Stimulated activated CD8-positive, alpha-beta memory T cell treated with anti-CD3 and anti-CD28 coated beads, Interleukin-7, amount 100 ng/mL, for 48 hours (primary cell): ENCODE measurements at places on chromosomes 5 and 9.

- DNase-seq = no peak
Measured at GRCh38 chr5:108822211-108822947, 74.7 kb downstream of the FER start.

DNA sequence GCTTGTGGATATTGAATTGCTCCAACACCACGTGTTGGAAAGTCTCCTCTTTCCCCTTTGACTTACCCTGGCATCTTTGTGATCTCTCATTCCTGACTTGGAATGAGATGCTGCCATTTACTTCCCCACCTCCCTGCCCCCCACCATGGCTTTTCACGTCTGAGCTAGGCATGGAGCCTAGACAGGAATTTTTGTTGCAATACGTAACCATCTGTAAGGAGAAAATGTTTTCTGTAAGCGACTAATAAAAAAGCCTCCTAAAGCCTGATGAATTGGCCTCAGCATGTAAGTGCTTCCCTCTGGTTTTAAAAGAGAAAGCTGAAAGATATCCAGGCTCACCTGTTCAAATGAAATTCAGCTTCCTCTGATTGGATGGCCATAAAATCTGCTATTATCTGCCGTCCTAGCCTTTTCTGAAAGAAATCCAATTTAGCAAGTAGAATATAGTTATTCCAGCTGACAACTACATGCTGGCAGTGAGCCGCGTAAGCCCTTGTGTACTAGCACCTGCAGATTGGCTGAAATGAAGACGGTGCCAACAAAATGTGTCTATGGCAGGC is 200.1 kb downstream of the NSG2 start:
- no peak for DNase-seq

GRCh38 chr5:150255659-150256409 is 33.7 kb downstream of the CAMK2A start:
- DNase-seq = no peak

GRCh38 chr5:132867046-132867451 is 607 bp downstream of the UQCRQ start:
- no peak for DNase-seq

GRCh38 chr5:132635873-132636272 is 22.1 kb upstream of the IL13 start:
- no peak for DNase-seq

DNA sequence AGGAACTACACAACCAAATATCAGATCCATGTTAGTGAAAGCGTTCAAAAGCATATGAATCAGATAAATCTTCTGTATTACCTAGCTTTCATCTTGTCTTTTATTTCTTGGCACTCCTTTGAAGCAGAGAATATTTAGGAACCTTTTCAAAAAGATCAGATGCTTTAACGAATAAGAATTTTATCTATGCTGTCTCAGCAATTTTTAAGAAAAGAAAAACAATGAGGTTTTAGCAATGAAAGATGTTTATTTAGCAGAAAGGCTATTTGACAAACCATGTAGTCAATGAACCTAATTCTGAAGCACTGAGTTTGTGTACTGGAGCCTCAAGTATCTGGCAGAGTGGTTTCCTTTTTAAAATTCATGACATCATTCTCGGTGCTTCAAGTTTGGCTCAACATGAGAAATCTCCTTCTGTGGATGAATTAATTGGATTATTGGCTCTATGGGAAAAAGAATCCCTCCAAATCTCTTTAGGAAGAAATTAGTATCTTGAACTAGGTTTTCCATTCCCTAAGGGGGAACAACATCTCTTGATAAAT is 534.7 kb downstream of the CAAP1 start:
- DNase-seq = no peak

DNA sequence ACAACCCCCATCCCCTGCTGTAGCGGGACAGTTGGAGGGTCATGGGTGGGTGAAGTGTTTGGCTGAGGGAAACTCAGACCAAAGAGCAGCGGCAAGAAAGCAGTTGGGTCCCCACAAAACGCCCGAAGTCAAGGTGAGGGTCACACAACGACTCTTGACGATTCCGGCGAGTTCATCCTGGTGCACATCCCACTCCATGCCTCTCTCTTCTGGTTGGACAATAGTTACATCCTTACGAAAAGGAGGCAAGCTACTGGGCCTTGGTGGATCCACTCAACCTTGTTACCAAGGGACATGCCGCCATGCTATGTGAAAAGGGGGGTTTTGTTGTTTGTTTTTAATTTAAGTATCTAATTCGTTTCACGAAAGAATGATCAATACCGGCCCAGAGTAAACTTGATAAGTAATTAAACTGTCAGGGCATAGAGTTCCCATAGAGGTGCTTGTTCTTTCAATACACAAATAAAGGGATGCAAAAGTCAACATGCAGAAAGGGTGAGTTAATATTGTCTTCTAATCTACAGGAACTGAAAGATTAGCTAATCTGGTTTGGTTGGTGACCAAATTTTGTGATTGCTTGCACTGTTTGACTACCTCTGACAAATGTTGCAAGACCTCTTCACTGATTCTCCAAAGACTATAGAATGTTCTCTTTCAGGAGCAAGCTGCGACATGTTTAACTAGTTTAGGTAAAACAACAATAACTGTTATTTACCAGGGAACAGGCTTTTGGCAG is 732 bp upstream of the SMIM15 start:
- DNase-seq = no peak

GRCh38 chr9:100670719-100671118 is 92.8 kb downstream of the CAVIN4 start:
- no peak for DNase-seq

DNA sequence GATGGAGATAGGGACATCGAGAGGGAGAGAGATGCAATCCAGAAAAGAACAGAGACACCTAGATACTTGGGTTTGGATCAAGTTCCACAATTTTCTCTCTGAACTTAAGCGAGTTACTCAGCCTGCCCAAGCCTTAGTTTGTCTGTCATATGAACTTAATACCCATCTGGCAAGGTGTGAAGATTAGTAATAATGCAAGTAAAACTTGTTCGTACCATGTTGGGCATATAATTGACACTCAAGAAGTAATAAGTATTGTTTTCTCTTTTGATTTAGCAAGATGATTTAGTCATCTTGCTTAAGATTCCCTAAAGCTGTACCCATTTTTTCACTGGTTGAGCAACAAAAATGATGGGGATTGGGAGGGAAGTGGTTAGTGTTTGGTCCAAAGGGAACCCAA is 7.5 kb downstream of the RABGAP1 start:
- no peak for DNase-seq

DNA sequence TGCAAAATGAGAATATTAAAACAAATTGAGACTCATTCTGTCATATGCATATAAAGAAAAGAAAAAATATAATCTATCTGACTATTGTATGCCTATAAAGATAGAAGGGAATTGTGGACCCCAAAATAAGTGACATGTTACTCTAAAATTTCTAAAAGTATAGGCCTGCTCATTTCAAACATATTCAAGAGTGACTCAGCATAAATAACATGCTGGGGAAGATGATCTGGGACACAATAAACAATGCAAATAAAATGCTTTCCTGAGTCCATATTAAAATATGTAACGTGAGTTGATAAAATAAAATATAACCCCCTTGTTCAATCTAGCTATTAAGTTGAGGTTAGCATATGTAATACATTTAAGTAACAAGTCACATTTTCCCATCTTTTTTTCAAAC is 882.0 kb upstream of the EDIL3 start:
- no peak for DNase-seq

DNA sequence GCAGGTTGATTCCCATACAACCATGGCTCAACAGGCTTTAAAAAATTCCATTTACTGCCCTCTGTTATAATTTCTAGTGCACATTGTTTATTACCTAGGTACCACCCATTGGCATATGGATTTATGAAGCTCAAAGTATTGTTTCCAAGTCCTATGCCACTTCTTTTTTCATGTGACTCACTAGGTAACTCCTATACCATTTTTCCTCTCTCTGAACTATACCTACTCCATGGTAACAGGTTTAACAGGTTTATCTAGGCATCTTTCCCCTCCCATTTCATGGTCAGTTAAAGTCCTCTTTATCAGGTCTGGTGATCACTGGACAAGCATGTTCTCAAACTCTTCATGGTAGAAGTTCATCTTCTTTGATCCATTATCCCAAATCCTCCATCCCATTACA is 49.6 kb upstream of the ABCA1 start:
- DNase-seq = no peak

DNA sequence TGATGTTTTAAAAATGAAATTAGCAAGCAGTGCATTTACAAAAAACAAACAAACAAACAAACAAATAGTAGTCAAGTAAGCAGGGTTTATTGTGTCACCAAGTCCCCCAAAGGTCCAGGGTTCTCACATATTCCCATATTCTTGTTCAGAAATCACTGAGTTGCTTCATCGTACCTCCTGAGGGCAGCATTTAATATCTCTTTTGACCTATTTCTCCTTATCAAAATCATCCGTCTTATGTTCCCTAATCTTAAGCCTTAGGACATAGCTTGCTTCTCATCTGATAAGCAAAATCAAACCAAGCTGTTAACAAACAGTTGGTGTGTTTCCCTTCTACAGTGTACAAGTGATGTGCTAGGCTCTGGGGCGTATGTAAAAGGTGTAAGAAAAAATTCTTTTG is 109.5 kb upstream of the MAN2A1 start:
- no peak for DNase-seq

- no peak for DNase-seq
Measured at GRCh38 chr5:122420091-122420490, 108.1 kb downstream of the SNCAIP start.

- no peak for DNase-seq
Measured at GRCh38 chr5:140141241-140141640, 15.5 kb downstream of the IGIP start.

DNA sequence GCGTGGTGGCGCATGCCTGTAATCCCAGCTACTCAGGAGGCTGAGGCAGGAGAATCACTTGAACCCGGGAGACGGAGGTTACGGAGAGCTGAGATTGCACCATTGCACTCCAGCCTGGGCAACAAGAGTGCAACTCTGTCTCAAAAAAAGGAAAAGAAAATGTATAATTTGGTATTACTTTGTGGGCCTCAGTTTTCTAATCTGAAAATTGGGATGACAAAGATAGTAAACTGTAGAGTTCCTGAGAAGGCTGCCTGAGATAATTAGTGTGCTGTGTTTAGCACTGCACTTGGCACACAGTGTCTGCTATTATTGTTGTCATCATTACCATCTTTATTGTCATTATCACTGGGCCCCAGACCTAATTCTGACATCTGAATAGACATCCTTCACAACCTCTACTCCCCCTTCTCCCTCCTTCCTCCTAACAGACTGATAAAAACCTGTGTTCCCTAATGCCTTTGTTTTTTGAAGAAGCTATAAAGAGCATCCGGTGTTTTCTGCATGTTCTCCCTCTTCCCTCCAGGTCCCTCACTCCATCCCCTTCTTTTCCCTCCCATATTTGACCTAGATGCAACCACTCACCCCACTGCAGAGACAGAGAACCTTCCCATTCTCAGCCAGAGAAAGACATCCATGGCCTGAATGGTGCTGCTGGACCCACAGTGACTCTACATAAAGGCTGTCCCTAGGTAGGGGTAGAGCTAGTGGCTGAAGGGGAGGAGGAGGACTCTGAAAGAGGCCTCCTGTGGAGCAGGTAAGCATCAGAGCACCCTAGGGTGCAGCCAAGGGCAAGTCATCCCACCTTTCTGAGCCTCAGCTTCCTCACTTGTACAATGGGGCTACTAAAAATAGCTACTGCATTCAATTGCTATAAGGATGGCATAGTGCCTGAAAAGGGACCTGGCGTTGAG is 15.7 kb upstream of the CYSTM1 start:
- no peak for DNase-seq

- DNase-seq = no peak
Measured at GRCh38 chr9:27537027-27537435, 7.4 kb upstream of the MOB3B start.

GRCh38 chr9:133779081-133779480 is 40.9 kb upstream of the SARDH start:
- DNase-seq = no peak

DNA sequence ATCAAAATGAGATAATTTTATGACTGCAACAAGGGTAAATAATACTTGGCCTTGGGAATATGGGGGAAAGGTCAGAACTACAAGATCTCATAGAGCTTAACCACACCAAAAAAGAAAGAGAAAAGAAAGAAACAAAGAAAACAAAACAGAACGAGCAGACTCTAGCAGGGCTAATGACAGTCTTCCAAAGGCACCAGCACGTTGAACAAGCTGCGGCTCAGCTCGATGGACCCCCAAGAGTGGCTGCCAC is 689 bp downstream of the AK3 start:
- DNase-seq = no peak

- DNase-seq = no peak
Measured at GRCh38 chr5:111386832-111387162, 125.5 kb downstream of the STARD4 start.

- DNase-seq = no peak
Measured at GRCh38 chr9:95807326-95807947, 68.1 kb upstream of the ERCC6L2 start.

DNA sequence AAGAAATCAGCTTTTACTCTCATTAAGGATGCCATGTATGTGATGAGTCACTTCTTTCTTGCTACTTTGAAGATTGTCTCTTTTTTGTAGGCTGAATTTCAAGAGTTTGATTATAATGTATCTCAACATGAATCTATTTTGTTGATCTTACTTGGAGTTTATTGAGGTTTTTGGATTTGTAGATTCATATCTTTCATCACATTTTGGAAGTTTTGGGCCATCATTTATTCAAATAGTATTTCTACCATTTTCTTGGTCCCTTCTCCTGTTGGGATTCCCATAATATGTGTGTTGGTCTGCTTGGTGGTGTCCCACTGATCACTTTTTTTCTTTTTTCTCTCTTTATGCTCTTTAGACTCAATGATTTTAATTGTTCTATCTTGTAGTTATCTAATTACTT is 116.3 kb downstream of the CNTLN start:
- DNase-seq = no peak

GRCh38 chr5:53424686-53425615 is 55.5 kb upstream of the FST start:
- no peak for DNase-seq

DNA sequence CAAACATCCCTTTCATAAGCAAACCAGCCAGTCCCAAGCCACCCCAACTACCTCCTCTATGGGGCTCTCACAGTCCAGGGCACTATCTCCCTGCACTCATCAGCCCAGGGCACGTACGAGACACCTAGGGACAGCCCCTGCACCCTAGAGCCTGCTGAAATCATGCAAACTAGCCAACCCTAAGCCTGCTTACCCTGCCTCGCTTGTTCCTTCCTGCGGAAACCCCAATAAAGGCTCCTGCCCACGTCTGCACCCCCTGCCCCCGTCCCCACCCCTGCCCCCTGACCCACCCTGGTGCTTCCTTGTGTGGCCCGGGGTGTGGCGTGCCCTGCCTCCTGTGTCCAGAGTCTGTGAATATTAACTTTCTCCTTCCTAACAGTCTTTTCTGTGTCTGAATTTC is 135.9 kb downstream of the GADD45G start:
- no peak for DNase-seq

- no peak for DNase-seq
Measured at GRCh38 chr9:8382266-8382665, 582.7 kb upstream of the DMAC1 start.

GRCh38 chr9:92176068-92176799 is 61.0 kb upstream of the SPTLC1 start:
- no peak for DNase-seq

- DNase-seq = no peak
Measured at GRCh38 chr9:96619124-96619465, 548 bp downstream of the CDC14B start.
